ENCODE measurements at places on chromosomes 7 and 10.

- DNase-seq, result no peak
Measured at GRCh38 chr7:158366916-158367633, 220.5 kb downstream of the PTPRN2 start.

DNA sequence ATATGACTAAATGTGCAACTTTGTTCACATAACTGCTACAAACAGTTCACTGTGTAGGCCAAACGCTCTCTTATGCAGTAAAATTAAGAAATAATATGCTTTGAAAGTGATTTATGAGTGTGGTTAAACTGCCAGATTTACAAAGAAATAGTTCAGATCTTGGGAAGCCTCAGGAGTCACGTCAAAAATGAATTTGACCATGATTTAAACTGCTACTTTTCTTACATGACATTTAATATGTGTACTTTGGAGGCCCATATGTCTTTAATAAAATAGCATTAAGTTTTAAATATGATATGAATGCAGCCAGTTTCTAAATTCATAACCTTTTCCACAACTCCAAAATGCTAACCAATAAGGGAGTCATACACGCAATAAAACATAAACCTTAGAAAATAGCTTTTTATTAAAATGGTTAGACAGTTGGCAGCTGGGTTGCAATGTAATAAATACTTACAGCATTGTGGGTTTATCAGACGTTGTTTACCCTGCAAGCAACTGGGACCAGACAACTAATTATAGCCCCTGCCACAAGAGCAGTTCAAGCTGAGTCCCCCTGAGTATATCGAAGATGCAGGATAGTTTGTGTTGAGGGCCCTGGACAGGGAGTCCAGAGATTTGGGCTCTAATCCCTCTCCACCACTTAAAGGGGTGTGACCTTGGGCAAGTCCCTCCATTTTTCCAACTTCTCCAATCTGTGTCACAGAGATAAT lies 640.4 kb downstream of the LRMDA start:
- no peak for DNase-seq

DNA sequence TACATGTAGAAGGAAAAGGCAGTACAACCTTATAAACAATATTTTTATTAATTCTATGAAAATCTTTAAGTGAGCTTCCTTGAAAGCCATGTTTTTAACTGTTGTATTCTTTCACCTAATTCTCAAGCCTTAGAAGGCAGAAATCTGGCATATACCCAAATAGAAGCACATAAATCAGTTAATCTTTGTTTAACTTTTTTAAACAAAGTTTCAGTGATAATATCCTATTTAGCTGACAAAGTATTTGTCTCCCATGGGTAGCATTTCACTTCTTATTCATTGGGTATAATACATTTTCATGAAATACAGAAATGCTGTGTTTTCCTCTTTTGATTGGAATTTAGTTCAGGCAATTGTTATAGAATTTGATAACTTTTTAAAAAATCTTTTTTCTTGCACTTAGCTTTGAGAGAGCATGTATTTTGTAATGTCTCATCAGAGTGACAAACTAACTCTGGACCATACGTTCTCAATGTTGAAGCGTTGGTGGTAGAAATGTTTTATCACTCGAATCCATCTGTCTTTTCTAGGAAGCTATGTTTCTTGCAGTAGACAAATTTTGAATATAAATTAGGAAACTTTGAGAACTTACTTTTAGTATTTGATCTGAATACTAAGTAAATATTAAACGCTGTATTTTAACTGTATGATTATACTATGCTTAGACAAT lies 78.1 kb downstream of the CREM start:
- DNase-seq, result no peak

- DNase-seq, result no peak
Measured at GRCh38 chr7:49778731-49779270, 5.4 kb downstream of the VWC2 start.

GRCh38 chr7:154744861-154745258 lies 258.1 kb downstream of the PAXIP1 start:
- no peak for DNase-seq

- DNase-seq, result no peak
Measured at GRCh38 chr7:157086508-157087187, 52.1 kb upstream of the UBE3C start.

- no peak for DNase-seq
Measured at GRCh38 chr7:110544194-110544593, 546.7 kb upstream of the LRRN3 start.

GRCh38 chr10:131198843-131199242 lies 112.7 kb downstream of the TCERG1L start:
- DNase-seq, result no peak

DNA sequence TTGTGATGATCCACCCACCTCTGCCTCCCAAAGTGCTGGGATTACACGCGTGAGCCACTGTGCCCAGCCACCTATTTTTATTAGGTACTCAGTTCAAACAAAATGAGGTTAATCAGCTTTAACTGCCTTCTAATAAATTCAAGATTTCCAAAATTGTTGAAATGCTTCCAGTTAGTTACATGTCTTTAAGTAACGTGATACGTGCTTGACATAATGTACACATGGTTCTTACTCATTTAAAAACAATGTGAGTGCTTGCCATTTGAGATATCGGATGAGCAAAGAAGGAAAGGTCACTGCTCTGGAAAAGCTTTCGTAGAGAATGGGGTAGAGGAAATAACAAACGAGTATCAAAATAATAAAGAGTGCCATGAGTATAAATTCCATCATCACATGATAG lies 83.6 kb downstream of the KMT2E start:
- no peak for DNase-seq

DNA sequence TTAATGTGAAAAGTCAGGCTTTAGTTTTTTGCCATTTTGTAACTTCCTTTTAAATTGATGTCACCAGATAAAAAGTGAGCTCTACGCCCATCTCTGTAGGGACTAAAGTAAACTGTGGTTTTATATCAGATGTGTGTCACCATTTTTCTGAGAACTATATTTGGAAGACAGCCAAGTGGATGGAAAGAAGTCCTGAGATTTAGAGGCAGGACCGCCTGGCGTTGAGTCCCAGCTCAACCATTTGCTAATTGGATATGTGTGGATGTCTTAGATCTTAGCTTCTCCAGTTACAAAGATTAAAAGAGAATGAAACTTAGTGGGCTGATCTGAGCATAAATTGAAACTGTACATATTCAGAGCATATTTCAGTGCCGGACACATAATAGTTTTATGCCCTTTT lies 691.6 kb upstream of the CELF2 start:
- no peak for DNase-seq

Data from GM12891 (cell line).